ENCODE measurements at places on chromosomes 16 and 17. TPM values are rescaled to one million over a fixed set of nuclear protein-coding genes. Genes with fewer than 3 reads are reported as not detected.

DNA sequence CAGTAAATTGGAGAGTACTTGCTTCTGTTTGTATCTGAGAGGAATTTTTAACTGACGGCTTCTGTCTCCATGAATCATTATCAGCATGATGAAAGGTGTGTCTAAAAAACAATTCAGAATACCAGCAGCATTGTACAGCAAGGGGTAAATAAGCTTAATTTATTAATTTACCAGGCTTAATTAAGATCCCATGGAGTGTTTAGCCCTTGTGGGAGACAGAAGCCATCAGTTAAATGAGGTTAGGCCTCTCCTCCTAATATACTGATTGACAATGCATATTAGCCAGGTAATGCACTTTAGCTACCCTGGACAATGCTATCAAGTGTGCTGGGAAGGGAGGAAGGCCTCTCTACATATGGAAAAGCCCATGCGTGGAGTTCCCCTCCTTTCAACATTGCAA, 53.4 kb downstream of the IGF2BP1 start:
- DNase-seq: no peak

LIG3 gene
- polyA plus RNA-seq: 51.6 TPM

- no peak for DNase-seq
These were observed 10.3 kb downstream of the MYH11 start for GRCh38 chr16:15846510-15846909.

C16orf46 gene
- 1.5 TPM for polyA plus RNA-seq

GRCh38 chr17:44786551-44787081, 27.8 kb downstream of the ADAM11 start:
- DNase-seq: no peak

GRCh38 chr17:55852734-55853133, 101.9 kb downstream of the PCTP start:
- DNase-seq: no peak

GRCh38 chr17:61351745-61352407, 47.8 kb upstream of the TBX2 start:
- DNase-seq: no peak

GRCh38 chr16:16143931-16144330, 79.4 kb downstream of the ABCC6 start:
- DNase-seq: no peak

PRDM7 gene
- polyA plus RNA-seq: 0.74 TPM

GRCh38 chr16:85398688-85399582, 214.2 kb upstream of the GSE1 start:
- DNase-seq: no peak

SPATA32 gene
- 0.09 TPM for polyA plus RNA-seq

CYB561 gene
- polyA plus RNA-seq: 33.3 TPM

DNA sequence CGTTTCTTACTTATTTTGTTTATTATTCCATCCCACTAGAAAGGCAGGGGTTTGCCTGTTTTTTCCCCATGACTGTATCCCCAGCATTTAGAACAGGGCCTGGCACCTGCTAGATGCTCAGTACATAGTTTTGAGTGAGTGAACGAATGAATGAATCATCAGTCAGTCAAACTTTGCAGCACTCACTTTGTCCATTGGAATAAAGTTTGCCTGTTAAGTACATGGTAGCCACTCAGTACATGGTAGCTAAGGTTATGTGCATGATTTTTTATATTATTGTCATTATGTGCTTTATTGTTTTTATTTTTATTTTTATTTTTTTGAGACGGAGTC, 88.5 kb downstream of the CMIP start:
- DNase-seq: no peak

GRCh38 chr17:51636291-51636690, 375.9 kb downstream of the UTP18 start:
- no peak for DNase-seq

CA5A gene
- 0.16 TPM for polyA plus RNA-seq

PYDC1 gene
- polyA plus RNA-seq: not detected

- no peak for DNase-seq
These were observed 21.5 kb downstream of the SMTNL2 start for GRCh38 chr17:4605826-4606225.

DNA sequence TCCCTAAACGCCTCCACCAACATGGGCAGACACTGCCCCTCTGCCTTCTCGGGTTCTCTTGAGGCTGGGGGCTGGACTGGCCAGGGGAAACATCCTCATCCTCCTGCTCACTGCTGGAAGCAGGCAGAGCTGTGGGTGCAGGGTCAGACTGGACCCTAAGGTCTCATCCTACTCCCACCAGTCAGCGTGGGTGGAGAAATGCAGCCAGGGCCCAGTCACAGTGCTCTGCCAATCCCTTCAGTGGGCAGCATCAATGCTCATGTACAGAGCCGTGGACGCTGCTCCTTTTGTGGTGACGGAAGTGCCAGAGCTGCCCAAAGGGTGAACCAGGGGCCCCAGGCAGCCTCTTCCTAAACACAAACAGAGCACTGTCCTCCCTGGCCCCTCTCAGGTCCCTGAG, 13.4 kb upstream of the TBX2 start:
- DNase-seq: no peak

NPIPB2 gene
- 6.5 TPM for polyA plus RNA-seq

DNA sequence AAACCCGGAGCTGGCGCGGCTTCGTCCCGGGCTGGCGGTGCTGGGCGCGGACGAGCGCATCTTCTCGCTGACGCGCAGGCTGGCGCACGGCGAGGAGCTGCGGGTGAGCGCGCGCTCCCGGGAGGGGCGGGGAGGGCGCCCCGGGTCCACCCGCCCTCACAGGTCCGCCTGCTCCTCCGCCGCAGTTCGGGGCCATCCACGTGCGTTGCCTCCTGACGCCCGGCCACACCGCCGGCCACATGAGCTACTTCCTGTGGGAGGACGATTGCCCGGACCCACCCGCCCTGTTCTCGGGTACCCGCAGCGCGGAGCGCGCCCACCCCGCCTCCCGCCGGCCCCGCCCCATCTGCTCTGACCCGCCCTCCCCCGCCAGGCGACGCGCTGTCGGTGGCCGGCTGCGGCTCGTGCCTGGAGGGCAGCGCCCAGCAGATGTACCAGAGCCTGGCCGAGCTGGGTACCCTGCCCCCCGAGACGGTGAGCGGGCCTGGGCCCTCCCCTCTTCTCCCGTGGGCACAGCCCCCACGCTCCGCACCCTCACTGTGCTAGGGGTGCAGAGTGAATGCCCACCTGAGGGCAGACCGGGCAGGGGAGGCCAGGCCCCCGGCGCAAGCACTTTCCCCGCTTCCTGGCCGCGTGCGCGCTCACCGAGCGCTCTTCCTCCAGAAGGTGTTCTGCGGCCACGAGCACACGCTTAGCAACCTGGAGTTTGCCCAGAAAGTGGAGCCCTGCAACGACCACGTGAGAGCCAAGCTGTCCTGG, 1.4 kb downstream of the HAGHL start:
- DNase-seq: no peak

GRCh38 chr16:66206363-66206762, 160.1 kb upstream of the CDH5 start:
- DNase-seq: no peak

CCNF gene
- polyA plus RNA-seq: 13.2 TPM

DNA sequence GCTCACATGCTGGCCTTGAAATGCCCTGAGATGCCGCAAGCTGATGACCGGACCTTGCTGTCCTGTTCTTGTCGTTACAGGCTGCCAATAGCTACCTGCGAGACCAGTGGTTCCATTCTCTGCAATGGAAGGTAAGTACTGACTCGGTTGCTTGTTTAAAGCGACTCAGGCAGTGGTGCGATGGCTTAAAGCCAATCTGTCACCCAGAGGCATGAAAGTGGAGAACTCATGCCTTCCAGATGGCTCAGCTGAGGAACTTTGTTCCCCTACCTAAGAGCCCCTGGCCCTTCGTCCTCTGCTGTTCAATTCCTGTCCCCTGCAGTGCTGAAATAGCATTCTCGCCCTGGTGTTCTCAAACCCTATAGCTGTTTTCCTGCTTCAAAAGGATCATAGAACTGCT, 158.3 kb upstream of the PLCG2 start:
- no peak for DNase-seq

DNA sequence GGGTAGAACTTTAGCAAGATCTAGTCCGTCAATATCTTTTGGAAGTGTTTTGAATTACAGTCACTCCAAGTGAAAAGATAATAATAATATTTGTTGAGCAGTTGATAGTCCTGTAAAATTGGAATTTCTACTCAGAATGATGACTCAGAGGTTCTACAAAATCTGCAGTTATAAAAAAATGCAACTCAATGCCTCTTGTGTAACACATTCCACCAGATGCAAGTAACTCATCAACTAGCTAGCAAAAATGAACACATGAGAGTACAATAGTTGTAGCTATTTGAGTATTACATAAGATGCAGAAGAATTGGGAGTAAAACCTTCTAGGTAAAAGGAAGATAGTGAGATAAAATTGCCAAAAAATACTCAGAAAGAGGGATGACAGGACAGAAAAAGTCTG, 177.2 kb downstream of the CDH8 start:
- DNase-seq: no peak

PERCC1 gene
- not detected for polyA plus RNA-seq

DNA sequence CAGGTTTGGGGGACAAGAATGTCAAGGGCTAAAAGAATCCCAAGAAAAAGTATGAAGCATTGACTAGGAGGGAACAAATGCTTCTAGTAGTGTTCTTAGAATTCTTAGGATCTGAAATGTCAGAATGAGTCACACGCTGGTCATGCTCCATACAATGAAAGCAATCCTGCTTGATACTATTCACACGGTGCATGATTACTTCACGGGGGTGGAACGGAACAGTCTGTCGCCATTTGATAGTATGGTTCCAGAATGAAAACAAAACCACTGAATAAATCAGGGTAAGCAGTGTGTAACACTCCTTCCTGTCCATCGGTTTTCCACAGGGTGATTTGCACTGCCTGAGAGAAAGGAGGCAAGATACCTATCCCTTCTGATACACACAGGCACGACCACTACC, 22.9 kb upstream of the YWHAE start:
- DNase-seq: peak; percentile 84

DHRS7C gene
- polyA plus RNA-seq: not detected

CPD gene
- polyA plus RNA-seq: 88.9 TPM

DNA sequence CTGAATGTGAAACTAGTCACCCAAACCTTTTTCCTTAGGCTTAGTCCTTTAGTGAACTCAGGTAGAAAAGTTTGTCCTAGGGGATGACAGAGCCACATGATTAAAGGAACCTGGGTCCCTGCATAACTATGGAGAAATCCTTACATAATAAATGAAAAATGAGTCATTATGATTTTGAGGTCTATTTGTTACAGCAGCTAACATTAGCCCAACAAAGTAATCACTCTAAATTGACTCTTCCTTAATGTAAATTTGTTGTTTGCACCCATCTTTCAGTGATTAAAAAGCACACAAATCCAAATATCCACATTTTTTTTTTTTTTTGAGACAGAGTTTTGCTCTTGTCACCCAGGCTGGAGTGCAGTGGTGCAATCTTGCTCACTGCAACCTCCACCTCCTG, 32.0 kb downstream of the OGFOD1 start:
- DNase-seq: no peak

DNA sequence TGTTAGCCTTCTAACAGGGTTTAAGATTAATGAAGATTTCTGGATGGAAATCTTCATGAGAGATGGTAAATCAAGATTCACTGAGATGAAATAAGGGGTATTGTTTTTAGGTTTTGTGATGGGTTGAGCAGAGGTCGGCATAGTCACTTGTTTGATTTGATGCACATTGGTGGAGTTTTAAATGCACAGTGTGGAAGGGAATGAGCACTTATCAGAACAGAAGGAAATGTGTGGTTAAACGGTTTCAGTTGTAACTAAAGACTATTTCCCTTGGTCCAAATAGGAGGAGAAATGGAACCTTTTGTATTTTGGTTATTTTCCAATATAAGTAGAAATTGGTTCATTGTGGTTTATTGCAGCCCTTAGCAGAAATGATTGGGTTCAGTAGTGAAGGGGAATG, 34.1 kb downstream of the CBFB start:
- DNase-seq: no peak

SNAI3 gene
- 1.4 TPM for polyA plus RNA-seq

GRCh38 chr16:61595605-61596004, 440.6 kb downstream of the CDH8 start:
- no peak for DNase-seq

TEKT5 gene
- polyA plus RNA-seq: 0.29 TPM

CYGB gene
- 15.4 TPM for polyA plus RNA-seq

DNA sequence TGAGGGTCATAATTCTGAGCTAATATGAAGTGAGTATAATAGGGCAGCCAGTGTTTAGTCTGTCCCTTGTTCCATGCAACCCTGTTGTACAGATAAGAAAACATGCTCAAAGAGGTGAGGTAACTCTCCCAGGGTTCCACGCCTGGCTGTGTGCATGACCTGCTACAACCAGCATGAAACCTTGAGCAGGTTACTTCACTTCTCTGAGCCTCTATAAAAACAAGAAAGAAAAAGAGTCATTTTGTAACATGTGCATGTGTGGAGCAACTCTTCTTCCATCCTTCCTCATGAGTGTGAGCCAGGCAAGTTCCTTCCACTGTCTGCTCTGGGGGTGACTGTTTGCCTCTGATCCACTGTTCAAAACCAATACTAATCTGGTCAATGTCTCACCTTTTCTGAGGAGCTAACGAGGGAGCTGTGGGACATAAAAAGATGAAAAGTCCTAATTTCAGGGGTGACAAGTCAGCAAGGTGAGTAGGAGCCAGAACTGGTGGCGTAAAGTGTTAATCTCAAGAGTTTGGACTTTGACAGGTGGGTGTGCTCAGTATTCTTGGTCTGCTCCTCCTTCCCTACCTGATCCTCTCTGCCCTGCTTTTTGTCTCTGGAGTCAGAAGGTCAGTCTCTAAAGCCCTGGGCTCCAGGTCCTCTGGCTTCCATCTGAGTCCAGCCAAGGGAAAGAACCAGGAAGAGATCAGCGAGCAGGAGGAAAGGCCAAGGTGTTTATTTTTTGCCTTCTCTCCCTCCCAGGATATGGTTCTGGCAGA, 21.5 kb downstream of the GFOD2 start:
- DNase-seq: no peak

FNDC8 gene
- 0.11 TPM for polyA plus RNA-seq

KRT34 gene
- polyA plus RNA-seq: not detected

GRCh38 chr17:61451538-61452300, 503 bp upstream of the TBX4 start:
- DNase-seq: no peak

ABCA6 gene
- 6.0 TPM for polyA plus RNA-seq

DNA sequence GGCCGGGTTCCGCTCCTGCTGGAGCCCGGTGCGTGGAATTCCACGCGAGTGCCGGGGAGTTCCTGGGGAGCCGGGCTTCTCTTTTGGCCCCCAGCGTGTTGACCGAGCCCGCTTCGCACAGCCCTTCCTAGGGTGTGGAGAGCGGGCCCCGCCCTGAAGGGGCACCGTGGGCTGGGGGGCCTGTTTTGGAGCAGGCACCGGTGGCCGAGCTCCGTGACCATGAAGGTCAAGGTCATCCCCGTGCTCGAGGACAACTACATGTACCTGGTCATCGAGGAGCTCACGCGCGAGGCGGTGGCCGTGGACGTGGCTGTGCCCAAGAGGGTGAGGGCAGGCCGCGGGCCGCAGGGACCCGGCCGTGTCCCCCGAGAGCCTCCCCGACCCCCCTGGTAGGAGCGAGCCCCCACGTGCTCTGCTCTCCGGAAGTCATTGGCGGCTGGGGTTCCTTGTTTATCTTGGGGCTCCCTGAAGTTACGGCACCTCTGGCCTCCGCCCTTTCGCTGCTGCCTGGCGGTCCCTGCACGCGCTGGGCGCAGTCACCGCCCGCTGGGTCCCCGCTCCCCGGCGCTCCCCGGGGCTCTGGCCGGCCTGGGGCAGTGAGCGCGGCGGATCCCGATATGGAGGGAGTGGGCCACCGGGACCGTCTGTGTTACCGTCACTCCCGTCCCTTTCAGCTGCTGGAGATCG, 528 bp downstream of the HAGHL start:
- DNase-seq: no peak

- no peak for DNase-seq
These were observed 10.3 kb upstream of the ATP5MC1 start for GRCh38 chr17:48882272-48882671.

RBFOX1 gene
- polyA plus RNA-seq: 3.1 TPM

SETD1A gene
- polyA plus RNA-seq: 20.2 TPM

E2F4 gene
- polyA plus RNA-seq: 65.9 TPM

FOXC2 gene
- polyA plus RNA-seq: 48.5 TPM
